ENCODE measurements at places on chromosomes 5 and 9.

GRCh38 chr9:27400334-27400880 is 103.5 kb upstream of the EQTN start:
- DNase-seq = no peak

DNA sequence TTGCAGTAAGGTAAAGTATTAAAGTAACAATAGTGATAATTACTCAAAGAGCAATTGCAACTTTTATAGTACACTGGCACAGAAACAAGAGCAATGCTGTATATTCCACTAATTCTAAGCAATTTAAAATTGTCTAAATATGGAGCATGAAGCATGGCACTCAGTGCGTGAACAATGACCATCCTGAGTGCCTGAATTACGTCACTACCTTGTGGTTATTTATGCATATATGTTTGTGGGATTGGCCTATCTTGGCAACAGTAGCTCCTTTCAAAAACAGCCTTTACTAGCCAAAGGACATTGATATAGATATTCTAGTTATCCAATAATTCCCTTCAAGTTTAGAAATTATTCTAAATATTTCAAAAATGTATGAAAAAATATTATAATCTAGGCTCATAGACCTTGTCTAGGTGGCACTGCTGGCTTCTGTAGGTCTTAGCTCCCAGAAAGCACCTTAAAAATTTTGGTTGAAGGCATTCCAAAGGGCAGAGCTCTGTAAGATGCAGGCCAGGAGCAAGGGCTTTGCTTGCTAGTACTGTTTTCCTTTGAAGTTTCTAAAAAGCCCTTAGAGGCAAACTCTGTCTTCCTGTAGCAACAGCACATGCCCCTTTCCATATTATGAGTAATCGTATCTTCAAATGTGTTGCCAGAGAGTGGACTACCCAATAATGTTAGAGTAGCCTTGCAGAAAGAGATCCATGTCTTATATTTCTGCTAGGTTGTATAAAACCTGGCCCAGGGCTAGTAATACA is 719.3 kb downstream of the NR2F1-AS1 start:
- DNase-seq = no peak

- DNase-seq = no peak
Measured at GRCh38 chr9:96363175-96363967, 20.1 kb downstream of the SLC35D2 start.

DNA sequence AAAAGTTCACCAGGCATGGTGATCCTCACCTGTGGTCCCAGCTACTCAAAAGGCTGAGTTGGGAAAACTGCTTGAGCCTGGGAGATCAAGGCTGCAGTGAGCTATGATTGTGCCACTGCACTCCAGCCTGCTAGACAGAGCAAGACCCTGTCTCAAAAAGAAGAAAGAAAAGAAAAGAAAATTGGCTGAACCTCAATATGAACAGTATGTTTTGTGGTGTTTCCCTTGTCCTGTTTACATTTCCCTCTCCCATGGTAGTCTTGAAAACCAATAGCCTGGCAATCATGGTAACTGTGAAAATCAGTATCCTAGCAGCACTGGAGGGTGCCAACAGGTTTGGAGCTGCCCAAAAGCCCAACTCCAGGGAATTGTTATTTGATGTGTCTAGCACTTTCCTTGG is 174.1 kb upstream of the NR4A3 start:
- no peak for DNase-seq

GRCh38 chr5:159120446-159120845 is 20.7 kb upstream of the EBF1 start:
- no peak for DNase-seq

All from stimulated activated CD8-positive, alpha-beta memory T cell treated with anti-CD3 and anti-CD28 coated beads, Interleukin-7, amount 100 ng/mL, for 1 hour (primary cell).